ENCODE measurements at places on chromosomes 6 and 20.
A peak's percentile ranks its signal among the peaks of the same experiment; 100 is the strongest.

DNA sequence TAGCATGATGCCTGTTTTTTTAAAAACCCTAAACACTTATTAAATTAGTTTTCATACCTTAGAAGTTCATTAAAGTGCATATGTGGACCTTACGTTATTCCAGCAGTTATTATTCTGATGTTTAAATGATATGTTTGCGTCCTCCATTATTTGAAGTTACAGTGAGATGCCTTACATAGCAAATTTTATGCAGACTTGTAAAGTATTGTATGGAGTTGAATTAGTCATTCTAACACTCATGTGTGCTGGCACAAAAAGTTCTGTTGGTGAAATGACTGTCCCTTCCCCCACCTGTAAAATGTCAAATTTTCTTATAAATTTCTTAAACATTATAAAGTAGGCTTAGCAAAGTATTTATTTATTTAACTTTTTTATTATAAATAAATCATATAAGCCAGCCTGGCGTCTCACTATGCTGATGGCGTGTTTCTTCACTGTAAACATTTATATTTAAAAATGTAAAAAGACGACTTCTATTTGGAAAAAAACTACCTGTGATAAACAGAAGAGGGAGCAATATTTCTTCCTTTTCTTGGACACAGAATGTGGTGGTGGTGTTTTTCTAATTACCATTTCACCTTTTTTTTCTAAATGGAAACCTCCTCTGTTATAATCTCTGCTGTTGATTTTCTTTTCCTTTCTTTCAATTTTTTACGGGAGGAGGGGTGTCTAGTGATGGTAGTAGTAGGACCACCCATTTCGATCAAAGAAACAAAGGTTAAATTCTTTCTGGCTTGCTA lies 155.4 kb downstream of the RFPL4B start:
- DNase-seq: peak; percentile 44

- DNase-seq: no peak
Measured at GRCh38 chr6:159929819-159930218, 39.0 kb downstream of the MAS1 start.

DNA sequence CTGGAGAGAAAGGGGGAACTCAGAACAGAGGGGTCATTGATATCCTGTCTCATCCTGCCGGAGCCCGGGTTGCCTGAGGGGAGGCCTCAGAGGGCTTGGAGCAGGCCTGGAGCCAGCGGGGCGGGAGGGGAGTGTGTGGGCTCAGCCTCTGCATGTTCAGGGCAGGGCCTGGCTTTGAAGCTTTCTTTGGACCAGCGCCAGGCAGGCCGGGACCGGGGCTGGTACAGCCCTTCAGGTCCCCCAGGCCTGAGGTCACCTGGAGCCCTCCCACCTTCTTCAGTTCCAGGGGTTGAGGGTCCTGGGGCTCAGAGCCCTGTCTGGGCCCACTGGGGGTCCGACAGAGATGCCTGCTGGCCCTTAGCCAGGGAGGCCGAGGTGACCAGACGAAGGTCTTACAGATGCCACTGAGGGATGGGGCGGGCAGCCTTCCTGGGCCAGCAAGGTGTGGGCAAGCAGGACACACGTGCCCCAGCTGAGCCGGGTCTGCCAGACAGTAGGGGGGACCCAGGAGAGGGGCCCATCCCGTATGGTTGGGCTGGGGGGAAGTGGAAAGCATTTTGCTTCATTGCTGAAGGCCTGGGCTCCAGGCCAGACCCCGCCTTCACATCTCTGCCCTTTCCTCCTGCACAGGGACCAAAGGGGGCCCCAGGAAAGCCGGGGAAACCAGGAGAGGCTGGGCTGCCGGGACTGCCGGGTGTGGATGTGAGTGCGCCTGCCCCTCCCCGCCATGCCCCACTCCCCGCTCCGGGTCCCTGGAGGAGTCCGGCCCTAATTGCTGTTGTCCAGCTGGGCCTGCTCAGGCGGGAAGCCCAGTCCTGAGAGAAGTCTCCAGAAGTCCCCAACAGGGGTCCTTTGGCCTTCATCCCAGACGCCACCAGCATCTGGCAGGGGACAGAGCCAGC lies 2.0 kb downstream of the COL9A3 start:
- DNase-seq: peak; percentile 46

DNA sequence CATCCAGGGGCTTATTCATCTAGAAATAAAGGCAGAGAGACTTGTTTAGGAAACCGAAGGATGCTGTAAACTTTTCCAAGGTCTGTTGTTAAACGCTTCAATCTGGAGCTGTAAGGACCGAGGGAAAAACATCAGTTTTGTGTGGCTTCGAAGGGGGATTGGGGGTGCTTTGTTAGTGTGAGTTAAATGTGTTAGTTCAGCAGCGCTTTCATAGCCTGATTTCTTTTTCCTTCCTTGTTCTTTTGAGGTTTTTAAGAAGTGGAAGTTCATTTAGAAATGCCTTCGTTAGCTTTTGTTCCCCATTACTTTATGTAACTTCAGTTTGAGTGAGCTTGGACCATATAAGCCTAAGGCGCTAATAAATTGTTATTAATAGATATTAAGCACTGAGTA lies 1.5 kb downstream of the ANKS1A start:
- no peak for DNase-seq

DNA sequence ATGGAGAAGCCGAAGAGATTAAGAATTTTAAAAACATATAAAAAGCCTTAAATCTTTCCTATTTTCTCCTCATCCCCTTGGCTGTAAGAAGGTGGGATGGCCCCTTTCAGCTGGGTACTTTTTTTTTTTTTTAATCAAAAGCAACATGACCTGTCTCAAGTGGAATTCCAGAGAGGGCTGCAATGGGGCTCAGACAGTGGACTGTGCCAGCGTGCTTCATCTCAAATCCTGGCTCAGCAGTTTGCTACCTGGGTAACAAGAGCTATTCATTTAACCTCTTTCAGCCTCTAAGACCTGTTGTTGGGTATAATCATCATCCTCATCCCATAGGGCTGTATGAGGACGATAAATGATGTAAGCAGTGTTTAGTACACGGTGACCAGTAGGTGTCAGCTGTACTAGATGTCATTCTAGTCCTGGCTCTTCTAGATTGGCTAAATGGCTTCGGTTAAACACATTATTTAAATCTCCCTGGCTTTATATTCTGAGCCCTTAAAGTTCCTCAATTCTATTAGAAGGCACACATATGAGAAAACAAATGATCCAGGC lies 6.9 kb upstream of the PPP1R3G start:
- peak; percentile 46 for DNase-seq

DNA sequence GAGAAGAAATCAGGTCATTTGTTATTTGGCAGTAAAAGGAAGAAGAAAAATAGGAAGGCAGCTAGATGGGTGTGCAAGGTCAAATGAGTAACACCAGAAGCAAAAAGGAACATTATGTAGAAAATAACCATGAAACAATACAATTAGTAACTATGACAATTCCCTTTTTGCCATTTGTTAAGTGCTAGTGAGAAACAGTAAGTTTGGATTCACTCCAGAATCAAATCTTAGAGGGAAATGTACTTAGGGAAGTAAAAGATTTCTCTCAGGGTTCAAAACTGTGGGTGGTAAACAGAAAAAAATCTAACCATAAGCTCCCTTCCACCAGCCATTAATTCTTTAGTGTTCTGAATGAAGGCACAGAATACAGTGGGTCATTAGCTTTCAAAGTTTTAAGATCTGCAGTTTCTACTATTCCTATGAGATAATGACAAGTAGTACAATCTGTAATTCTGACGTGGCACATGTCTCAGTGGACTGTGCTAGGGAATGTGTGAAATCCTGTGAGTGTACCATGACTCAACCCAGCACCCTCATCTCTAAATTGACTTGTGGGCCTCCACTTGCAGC lies 17.1 kb downstream of the REPS1 start:
- DNase-seq: peak; percentile 97

DNA sequence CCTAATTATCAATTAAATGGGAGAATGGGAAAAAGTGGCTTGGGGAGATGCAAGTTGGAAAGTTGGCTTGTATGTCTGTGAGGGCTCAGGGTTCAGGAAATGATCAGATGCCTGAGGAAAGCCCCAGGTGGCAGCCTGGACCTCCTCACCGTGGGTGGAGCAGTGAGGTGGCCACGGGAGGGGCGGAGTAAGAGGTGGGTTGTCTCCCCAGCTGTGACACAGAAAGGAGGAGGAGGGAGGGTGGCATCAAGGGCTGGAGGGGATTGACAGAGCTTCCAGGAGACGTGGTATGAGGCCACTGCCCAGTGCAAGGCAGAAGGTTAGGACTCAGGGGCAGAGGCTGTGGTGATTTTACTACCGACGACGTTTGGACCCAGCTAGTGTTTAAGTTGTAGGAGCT lies 672.2 kb downstream of the PRKN start:
- DNase-seq: no peak

GRCh38 chr6:25641940-25642666 lies 9.9 kb upstream of the SCGN start:
- no peak for DNase-seq

- no peak for DNase-seq
Measured at GRCh38 chr6:99485395-99485773, 29.8 kb downstream of the USP45 start.

DNA sequence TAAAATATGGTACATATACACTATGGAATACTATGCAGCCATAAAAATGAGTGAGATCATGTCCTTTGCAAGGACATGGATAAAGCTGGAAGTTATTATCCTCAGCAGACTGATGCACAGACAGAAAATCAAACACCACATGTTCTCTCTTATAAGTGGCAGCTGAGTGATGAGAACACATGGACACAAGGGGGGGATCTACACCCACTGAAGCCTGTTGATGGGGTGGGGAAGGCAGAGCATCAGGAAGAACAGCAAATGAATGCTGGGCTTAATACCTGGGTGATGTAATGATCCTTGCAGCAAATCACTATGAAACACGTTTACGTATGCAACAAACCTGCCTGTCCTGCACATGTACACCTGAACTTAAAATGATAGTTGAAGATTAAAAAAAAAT lies 71.3 kb downstream of the MANEA start:
- no peak for DNase-seq

Measured in ELR (cell line).